ENCODE measurements at places on chromosomes 2 and 18. TPM values are rescaled to one million over a fixed set of nuclear protein-coding genes. Genes with fewer than 3 reads are reported as not detected.

- DNase-seq = no peak
Measured at GRCh38 chr2:74205596-74205995, 7.2 kb downstream of the MTHFD2 start.

GRCh38 chr2:117936871-117937428 lies 76.9 kb downstream of the CCDC93 start:
- DNase-seq = no peak

- DNase-seq = no peak
Measured at GRCh38 chr2:121171625-121172119, 113.3 kb downstream of the TFCP2L1 start.

DNA sequence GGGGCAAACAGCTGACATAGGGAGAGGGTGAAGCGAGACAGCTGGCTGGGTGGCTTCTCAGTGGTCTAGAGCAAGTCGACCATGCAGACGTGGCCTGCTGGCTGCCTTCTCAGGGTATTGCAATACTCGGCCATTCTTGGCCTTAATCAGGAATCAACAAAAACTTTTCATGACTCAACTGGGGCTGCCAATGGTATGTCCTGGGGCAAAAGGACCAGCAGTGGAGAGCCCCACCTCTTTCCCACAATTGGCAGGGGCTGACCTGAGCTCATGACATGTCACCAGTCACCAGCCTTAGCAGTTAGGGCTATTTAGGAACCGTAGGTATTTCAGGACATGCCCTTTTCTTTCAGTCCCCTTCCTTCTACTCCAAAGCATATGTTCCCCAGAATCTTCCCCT lies 19.1 kb downstream of the PLA2R1 start:
- DNase-seq = peak; percentile 14

GRCh38 chr2:53530126-53530525 lies 237.5 kb upstream of the CHAC2 start:
- no peak for DNase-seq

- no peak for DNase-seq
Measured at GRCh38 chr2:238761868-238762267, 86.0 kb upstream of the TWIST2 start.

DNA sequence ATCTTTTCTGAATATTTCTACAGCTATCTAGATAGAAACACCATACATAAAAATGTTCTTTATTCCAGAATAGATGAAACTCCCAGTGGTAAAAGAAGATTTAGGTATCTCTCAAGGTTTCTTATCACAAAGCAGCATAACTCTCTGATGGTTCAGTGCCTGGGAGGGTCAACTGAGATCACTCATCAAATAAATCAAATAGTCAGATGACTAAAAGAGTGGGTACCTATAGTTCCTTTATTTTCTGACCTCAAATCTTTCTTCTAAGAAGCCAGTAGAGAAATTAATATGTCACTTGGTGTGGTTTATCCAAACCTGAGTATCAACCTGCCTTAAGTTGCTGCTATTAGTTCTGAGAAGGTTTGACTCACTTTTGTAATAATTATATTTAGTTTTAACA lies 120.9 kb downstream of the TMEFF2 start:
- DNase-seq = no peak

- DNase-seq = no peak
Measured at GRCh38 chr2:227365833-227366232, 13.3 kb downstream of the TM4SF20 start.

GRCh38 chr18:68623342-68623741 lies 91.6 kb downstream of the TMX3 start:
- peak; percentile 78 for DNase-seq

GRCh38 chr2:21916934-21917522 lies 793.3 kb downstream of the TDRD15 start:
- DNase-seq = no peak

DNA sequence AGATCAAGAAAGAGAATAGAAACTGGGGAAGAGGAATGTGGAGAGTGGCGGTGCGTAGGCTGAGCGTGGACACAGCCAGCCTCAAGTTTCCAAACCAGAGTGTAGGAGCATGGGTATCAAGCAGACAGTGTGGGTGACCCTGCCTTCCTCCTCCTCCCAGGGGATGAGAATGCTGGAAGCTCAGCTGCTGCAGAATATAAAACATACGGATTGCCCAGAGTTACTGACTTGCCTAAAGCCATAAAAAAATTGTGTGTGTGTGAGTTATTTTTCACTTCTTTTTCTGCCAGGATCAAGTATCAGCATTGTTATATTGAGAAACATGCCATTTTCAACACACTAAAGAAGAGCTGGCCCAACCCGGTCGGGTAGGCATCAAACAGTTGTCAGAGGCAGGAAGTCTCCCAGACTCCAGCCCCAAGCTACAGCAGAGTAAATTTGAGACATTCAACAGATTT lies 333.3 kb upstream of the ACVR2A start:
- no peak for DNase-seq

DNA sequence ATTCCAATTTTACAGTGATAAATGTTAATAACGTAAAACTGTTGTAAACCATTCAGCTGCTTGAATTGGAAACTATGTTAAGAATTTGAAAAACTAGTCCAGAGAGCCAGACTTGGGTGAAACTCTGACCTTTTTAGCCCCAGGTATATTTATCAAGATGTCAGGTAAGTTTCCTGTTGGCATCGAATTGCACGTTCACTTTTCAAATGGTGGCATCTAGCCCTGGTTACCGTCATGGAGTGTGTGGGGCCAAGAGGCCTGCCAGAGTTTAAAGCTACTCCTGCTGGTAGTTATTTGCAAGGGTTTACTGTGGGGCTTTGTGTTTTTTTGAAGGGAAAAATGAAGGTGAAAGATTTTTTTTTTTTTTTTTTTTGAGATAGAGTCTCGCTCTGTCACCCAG lies 109.9 kb downstream of the WDSUB1 start:
- DNase-seq = no peak

DNA sequence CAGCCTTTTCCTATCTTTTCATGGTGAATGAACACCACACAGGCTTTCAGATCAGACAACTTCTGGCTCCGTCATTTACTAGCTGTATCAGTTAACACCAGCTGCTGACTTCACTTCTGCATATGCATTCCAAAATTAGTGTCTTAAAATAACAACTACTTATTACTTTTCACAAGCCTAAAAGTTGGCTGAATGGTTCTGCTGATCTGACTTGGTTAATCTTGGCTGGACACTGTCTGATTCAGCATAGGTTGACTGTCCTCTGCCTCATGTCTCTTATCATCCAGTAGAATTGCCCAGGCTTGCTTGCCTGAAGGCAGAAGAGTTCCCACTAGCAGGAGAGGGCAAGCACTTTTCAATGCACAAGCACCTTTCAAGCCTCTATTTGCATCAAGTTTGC lies 72.7 kb downstream of the MARCHF4 start:
- DNase-seq = no peak

- no peak for DNase-seq
Measured at GRCh38 chr2:65204461-65205210, 23.0 kb upstream of the ACTR2 start.

- no peak for DNase-seq
Measured at GRCh38 chr2:9222893-9223287, 16.3 kb downstream of the ASAP2 start.

DNA sequence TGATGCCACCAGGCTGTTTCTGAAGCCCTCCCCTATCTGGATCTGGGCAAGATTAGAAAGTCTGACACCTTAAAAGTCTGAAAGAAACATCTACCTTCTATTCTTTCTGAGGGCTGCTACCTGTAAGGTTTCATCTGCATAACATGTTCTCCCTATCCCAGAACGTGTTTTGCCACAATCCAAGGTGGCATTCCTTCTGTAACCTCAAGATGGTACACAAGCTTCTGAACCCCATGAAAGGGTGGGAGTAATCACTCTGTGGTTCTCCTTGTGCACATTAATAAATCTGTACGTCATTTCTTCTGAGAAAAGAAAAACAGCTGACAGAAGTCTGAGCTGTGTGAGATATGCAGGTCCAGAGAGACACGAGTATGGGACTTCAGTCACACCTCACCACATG lies 41.8 kb upstream of the MSH6 start:
- no peak for DNase-seq

DNA sequence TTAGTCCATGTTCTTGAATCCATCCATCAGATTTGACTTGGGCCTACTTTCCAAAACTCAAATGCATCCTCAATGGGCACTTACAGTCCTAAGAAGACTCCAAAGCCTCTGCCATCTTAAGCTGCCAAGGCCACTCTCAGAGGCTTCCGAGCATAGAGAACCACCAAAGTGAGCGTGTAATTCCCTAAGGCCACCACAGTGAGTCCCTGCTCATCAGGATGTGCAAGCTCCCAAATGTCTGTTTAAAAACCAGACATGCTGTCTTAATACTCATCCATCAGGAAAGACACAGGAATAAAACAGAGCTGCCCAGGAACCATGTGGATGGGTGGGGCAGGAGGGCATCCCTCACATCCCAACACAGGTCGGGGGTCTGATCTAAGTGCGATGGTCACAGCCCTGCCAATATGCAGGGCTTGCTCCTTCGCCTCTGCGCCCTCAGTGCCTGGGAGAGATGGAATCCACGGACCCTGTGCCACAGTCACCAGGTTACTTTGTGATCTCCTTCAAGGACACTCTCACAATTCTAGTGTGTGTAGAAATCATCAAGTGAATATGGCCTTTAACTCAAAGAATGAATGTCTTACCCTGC lies 80.4 kb downstream of the POLR1A start:
- peak; percentile 58 for DNase-seq

DNA sequence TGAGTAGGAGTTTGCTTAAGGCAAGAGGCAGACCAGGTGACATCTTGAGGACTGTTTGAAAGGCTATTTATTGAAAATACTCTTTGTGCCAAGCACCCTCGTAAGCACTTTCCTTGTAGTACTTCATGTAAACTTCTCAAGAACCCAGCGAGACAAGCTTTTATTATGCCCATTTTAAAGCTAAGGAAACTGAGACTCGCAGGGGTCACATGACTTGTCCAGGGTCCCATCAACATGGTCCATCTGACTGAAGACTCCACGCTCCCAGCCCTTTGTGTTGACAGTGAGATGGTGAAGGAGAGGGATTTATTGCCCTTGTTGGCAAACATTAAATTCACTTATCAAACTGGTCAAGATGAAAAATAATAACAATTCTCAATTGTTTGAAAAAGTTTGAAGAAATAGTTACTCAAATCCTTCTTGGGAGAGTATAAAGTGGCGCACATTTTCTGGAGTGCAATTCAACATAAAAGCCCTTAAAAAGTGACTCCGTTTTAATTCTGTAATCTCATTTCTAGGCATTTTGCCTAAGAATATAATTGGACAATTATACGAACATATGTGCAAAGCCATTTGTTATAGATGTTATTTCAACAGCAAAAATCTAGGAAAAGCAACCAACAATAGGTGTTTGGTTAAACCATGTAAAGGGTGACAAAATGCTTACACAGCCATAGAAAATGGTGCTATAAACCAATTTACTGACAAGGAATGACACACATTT lies 270.5 kb upstream of the NCKAP5 start:
- no peak for DNase-seq

- no peak for DNase-seq
Measured at GRCh38 chr2:155701721-155702120, 630.8 kb downstream of the NR4A2 start.

DNA sequence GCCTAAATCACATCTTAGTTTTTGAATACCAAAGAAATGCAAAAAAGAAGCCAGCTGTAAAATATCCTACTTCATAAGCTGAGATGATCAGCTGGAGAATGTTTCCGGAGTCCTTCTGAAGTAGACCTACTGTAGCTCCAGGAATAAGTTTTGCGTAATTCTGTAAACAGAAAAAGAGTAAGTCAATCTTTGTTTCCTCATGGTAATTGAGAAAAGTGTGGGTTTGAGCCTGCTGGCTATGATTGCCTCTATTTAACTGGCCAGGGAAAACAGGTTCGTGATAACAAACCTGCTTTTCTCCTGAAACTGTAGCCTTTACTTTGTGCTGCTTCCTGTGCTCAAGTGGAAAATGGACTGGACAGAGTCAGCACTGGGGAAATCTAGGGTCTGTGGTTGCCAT lies 58.2 kb downstream of the ITGB6 start:
- DNase-seq = peak; percentile 32

CDCA7 gene
- 20.8 TPM for total RNA-seq

TUBA4B gene
- not detected for total RNA-seq

TRIM54 gene
- not detected for total RNA-seq

RMDN2 gene
- 14.3 TPM for total RNA-seq

ACVR1C gene
- total RNA-seq = 0.93 TPM

FAM110C gene
- total RNA-seq = not detected

CRYGC gene
- total RNA-seq = not detected

DDX18 gene
- total RNA-seq = 89.9 TPM

PDE11A gene
- 2.5 TPM for total RNA-seq

TRIM43 gene
- not detected for total RNA-seq

CFAP221 gene
- total RNA-seq = not detected
